ENCODE measurements at places on chromosomes 2 and 18. TPM values are rescaled to one million over a fixed set of nuclear protein-coding genes. Genes with fewer than 3 reads are reported as not detected.

The BBS5 gene
- 1.6 TPM for total RNA-seq

The ZNF385B gene
- total RNA-seq = 2.2 TPM

The TMEM87B gene
- 12.5 TPM for total RNA-seq

GRCh38 chr2:178860551-178860950 lies 53.3 kb upstream of the TTN start:
- H3K4me1 ChIP-seq = peaks cover 27% of the 10 kb centered on the region
- H3K36me3 ChIP-seq = peaks cover 6% of the 10 kb centered on the region
- no peaks in the 10 kb centered on the region for H3K27me3 ChIP-seq
- no peak overlapping the region for H3K4me3 ChIP-seq
- no peak overlapping the region for H3K27ac ChIP-seq

DNA sequence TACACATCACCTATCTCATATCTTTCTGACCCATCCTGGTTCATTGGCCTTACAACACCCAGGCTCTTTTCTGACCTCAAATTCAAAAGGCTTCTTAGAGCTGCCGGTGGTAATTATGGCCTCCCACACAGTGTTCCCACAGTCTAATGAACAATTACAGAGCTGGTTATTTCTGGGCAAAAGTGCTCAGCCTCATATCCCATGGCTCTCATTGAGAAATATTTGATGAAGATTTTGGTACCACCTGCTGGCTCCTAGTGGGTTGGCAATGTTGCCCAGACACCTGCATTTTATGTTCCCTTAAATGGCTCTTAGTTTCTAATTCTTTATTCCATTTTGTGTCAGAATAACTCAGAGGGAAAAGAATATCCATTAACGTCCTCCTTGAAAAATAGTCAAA lies 20.1 kb upstream of the SCYGR2 start:
- peaks cover 12% of the 10 kb centered on the region for H3K36me3 ChIP-seq
- DNase-seq = no peak
- H3K4me1 ChIP-seq = peaks cover 3% of the 10 kb centered on the region
- no peaks in the 10 kb centered on the region for H3K27me3 ChIP-seq
- H3K4me3 ChIP-seq = no peak overlapping the region

DNA sequence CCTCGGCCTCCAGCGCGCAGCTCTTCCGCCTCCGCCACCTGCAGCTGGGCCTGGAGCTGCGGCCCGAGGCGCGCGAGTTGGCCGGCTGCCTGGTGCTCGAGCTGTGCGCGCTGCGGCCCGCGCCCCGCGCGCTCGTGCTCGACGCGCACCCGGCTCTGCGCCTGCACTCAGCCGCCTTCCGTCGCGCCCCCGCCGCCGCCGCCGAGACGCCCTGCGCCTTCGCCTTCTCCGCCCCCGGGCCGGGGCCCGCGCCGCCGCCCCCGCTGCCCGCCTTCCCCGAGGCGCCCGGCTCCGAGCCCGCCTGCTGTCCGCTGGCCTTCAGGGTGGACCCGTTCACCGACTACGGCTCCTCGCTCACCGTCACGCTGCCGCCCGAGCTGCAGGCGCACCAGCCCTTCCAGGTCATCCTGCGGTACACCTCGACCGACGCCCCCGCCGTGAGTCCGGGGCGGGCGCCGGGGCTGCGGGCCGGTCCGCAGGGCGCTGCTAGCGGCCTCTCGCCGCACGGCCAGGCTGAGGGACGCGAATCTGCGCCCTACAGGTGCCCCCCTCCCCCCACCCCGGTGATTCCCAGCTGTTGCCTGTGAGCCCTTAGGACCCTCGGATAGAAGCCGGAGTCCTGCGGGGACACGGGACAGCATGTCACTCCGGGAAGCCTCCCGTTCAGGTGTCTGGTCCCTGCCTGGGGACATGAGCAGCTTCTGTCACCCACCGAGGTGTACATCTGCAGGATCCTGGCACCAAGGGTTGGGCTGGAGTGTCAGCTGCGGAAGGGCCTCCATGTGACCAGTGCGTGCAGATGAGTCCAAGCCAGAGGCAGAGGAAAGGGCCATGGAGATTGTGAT lies 616 bp downstream of the RNPEPL1 start:
- peaks cover 20% of the 10 kb centered on the region for H3K4me1 ChIP-seq
- peak overlapping the region; percentile 65 for H3K4me3 ChIP-seq
- peak; percentile 36 for DNase-seq
- H3K27me3 ChIP-seq = peaks cover 28% of the 10 kb centered on the region
- no peak overlapping the region for H3K27ac ChIP-seq

- H3K4me3 ChIP-seq = no peak overlapping the region
- H3K27ac ChIP-seq = no peak overlapping the region
- H3K36me3 ChIP-seq = no peaks in the 10 kb centered on the region
- H3K4me1 ChIP-seq = peaks cover 19% of the 10 kb centered on the region
- H3K27me3 ChIP-seq = no peaks in the 10 kb centered on the region
Observed at GRCh38 chr2:48414980-48415835, 114.7 kb upstream of the STON1 start.

- DNase-seq = no peak
- no peak overlapping the region for H3K27ac ChIP-seq
- H3K4me1 ChIP-seq = peaks cover 3% of the 10 kb centered on the region
- no peaks in the 10 kb centered on the region for H3K27me3 ChIP-seq
Observed at GRCh38 chr2:53989210-53989862, 18.5 kb upstream of the PSME4 start.

- H3K4me1 ChIP-seq = no peaks in the 10 kb centered on the region
- DNase-seq = no peak
- H3K36me3 ChIP-seq = peaks cover 69% of the 10 kb centered on the region
- peaks cover 27% of the 10 kb centered on the region for H3K27me3 ChIP-seq
- H3K27ac ChIP-seq = no peak overlapping the region
- no peak overlapping the region for H3K4me3 ChIP-seq
Observed at GRCh38 chr2:6777626-6778025, 88.1 kb downstream of the CMPK2 start.

GRCh38 chr2:139495851-139496250 lies 715.7 kb upstream of the NXPH2 start:
- peaks cover 23% of the 10 kb centered on the region for H3K36me3 ChIP-seq
- peaks cover 15% of the 10 kb centered on the region for H3K27me3 ChIP-seq
- H3K4me1 ChIP-seq = 0 out of 2 replicates have a peak, but pooled peaks cover 4% of the 10 kb centered on the region
- no peak overlapping the region for H3K27ac ChIP-seq
- peak; percentile 47 for DNase-seq
- H3K4me3 ChIP-seq = no peak overlapping the region

DNA sequence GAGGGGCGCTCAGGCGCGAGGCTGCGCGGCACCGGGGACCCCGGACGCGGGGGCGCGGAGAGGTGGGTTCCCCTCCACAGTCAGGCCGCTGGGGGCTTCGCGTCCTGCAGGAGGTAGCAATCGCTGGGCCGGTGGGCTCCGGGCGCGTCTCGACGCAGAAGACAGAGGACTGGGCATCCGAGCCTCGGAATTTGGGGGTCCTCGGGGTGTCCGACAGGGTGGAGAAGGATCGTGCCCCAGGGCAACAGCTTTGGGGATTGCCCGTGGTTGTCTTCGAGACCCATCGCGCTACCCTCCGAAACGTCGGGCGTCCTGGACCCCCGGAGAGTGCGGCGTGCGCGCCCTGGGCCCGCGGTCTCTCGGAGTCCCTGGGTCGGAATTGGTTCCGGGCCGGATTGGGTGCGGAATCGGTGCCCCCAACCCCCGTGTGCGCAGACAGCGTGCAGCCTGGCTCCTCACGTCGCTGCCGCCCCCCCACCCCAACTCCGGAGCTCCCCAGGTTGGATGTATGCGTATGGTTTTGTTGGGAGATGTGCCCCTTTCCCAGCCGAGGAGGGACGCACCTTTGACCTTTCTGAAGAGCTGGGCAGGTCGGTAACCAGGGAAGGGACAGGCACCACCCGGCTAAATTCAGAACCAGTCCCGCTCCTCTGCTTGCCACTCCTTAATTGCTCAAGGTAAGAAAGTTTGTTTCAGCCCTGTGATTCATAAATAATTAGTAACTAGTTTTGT lies 750 bp downstream of the NPAS2 start:
- H3K4me3 ChIP-seq = peak overlapping the region; percentile 73
- no peak overlapping the region for H3K27ac ChIP-seq
- peaks cover 75% of the 10 kb centered on the region for H3K27me3 ChIP-seq
- H3K4me1 ChIP-seq = peaks cover 35% of the 10 kb centered on the region

DNA sequence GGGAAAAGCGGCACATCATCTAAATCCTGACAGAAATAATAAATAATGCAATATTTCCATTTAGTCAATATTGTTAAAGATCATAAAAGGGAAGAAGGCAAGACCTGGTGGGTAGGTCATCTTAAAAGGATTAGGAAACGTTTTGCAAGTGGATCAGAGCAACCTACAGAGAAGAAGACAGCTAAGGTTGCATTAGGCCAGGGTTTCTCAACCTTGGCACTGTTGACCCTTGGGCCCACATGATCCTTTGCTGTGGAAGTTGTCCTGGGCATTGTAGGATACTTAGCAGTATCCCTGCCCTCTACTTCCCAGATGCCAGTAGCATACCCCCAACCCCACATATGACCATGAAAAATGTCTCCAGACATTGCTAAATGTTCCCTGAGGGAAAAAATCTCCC lies 55.0 kb downstream of the KLF7 start:
- H3K4me3 ChIP-seq = no peak overlapping the region
- H3K4me1 ChIP-seq = peaks cover 8% of the 10 kb centered on the region
- DNase-seq = no peak
- no peak overlapping the region for H3K27ac ChIP-seq
- H3K36me3 ChIP-seq = 0 out of 2 replicates have a peak, but pooled peaks cover 8% of the 10 kb centered on the region

Measured in WTC11 (cell line).